RPMI7951 (cell line): ENCODE measurements at places on chromosomes 7 and 10. TPM values are rescaled to one million over a fixed set of nuclear protein-coding genes. Genes with fewer than 3 reads are reported as not detected.

Gene OR2A1
- 0.20 and 1.7 TPM in 2 replicates for total RNA-seq

DNA sequence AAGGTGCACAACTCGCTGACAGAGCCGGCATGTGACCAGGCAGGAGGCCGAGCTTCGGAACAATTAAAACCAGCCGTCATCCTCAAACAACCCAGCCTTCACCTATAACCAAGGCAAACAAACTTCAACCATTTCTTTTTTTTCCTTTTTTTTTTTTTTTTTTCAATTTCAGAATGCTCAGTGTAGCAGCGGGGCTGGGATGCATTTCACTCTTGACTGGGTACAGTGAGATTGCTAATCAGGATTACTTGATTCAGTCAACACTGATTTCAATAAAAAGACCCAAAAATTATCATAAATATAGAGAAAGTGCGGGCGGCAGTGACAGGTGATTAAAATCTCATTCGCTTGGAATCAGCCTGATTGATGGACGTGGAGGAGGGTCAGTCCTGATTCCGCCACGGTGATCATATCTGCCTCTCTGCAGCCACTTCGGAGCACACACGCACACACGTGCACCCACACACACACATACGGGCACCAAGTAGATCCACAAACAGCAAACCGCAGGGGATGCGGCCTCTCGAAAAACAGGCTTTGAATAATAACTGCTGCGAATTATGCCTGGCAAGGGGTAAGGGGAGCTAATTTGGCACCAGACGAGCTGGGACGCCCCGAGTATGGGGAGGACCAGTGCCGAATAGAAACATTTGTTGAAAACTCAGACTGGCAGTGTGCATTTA lies 31.2 kb downstream of the EBF3 start:
- DNase-seq = no peak

Gene MOGAT3
- not detected in 2 replicates for total RNA-seq

DNA sequence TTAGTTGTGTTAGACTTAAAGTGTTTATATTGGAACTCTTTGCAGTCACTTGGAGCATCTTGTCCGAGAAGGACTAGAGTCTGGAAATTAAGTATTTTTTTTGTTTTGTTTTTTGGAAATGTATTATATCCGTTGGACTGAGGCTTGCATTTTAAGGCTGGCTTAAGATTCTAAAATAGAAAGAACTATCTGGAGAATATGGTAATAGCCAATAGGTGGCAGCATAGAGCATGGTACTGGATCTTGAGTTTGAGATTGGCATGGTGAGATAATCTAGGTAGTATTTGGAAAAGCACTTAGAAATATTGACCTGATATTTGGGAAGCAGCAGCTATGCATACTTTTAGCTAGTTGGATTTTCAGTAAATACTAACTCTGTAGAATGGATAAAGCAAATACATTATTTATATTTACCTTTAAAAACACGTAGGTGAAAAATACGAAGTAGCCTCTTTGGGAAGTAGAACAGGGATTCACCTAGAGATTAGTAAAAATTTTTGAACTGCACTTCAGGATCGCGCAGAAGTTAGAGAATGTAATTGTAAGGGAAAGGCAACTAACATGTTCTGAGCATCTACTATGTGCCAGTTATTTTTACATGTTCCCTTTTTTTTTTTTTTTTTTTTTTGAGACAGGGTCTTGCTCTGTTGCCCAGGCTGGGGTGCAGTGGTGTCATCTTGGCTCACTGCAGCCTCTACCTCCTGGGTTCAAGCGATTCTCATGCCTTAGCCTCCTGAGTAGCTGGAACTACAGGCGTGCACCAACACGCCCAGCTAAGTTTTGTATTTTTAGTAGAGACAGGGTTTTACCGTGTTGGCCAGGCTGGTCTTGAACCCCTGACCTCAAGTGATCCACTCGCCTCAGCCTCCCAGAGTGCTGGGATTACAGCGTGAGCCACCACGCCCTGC lies 78.6 kb downstream of the LCOR start:
- DNase-seq = peak; percentile 6

- DNase-seq = no peak
Measured at GRCh38 chr7:22129819-22130580, 184.3 kb upstream of the CDCA7L start.

Gene LIPJ
- under 0.01 and 0.12 TPM in 2 replicates for total RNA-seq

Gene COL28A1
- total RNA-seq = under 0.01 TPM in 1 of 2 replicates, not detected in the other

GRCh38 chr7:85285527-85285926 lies 98.7 kb upstream of the SEMA3D start:
- no peak for DNase-seq

DNA sequence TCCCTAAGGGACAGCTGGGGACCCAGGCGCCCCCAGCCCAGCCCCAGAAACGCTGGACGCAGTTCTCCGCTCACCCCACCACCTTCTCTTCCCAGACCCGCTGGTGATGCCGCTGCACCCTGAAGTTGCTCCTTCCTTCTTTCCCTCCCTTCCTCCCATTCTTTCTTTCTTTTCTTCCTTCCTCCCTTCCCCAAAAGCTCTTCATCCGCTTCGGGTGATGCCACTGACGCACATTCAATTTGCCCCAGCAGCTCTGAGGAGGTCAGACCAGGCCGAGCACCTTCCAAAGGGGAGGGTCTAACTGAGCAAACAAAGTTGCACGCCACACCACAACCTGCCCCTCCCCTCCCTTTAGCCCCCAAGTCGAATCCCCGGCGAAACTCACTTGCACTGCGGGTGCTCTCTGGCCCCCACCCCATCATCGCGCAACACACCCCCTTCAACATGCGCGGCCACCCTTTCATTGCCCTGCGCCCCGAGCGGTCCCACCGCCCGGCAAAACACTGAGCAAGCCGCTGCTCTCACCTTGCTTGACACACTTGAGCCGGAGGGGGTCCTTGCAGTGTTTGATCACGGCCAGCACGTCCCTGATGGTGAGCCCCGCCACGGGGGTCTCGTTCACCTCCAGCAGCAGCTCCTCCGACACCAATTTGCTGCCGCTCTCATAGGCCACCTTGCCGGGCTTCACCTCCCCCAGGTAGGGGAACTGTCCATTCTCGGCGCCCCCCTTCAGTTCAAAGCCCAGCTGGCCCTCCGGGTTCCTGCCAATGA lies 787 bp downstream of the MAGI2 start:
- DNase-seq = no peak

Gene CROT
- 13.9 and 21.6 TPM in 2 replicates for total RNA-seq
